CD4-positive, alpha-beta T cell treated with Interleukin-6 for 4 hours (primary cell): ENCODE measurements at places on chromosomes 2 and 18.

DNA sequence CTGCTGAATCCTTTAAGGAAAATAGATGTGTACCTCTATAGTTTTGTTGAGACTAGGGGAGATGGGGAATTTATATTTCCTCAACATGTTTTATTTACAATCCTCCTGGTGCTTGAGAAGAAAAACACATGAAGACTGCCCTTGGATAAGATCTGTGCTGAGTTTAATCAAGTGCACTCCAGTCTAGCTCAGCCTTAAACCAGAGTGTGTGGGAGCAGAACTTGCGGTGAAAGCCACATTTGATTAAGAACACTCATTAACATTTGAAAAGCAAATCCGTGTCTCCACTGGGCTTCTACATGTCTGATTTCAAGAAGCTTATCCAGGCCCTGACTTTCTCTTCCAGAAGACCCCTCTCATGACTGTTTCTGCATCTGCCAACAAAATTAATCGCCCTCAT lies 84.8 kb upstream of the ITGA6 start:
- DNase-seq: no peak

DNA sequence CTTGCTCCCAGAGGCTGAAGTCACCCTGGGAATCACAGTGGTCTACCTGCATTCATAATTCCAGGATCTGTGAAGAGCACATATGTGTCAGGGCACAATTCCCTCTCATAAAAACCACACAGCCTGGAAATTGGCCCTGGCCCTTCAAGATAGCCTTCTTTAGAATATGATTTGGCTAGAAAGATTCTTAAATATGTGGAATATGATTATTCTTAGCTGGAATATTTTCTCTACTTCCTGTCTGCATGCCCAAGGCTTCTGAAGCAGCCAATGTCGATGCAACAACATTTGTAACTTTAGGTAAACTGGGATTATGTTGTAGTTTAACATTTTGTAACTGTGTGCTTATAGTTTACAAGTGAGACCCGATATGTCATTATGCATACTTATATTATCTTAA lies 24.2 kb downstream of the ICOS start:
- no peak for DNase-seq

DNA sequence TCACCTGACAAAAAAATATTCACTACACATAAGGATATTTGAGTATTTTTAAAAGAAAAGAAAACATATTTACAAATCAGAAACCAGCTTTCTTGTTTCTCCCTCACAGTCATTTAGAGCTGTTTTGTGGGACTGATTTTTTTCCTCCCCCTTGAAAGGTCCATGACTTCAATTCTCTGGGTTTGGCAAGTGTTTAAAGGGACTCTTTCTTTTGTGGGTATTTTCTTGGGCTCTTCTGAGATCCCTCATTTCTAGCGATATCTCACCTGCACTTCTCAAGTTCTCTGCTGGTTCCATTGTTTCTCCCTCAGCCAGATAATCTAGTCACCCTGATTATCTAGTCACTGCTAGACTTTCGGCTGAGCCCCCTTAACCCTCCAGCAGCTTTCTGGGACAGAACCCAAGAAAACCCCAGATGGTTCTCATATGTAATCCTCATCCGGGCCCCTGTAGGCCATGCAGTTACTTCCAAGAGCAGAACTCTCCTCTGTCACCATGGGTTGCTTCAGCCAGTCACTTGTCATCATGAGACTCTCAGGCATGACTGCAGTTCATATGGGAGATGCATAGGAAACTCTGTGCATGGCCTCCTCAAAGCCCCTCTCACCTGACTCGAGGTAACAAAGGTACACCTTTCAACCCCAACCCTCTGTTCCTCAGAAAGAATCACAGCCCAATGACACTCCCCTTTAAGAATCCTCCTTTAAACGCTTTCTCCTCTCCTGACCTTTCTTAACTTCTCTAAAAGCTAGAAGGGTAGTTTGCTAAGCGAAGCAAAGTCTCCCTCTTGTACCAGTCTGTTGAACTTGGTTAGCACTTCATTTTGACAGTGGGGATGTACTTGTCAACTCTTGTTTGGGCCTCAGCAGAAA lies 36.7 kb upstream of the ITGA4 start:
- no peak for DNase-seq

DNA sequence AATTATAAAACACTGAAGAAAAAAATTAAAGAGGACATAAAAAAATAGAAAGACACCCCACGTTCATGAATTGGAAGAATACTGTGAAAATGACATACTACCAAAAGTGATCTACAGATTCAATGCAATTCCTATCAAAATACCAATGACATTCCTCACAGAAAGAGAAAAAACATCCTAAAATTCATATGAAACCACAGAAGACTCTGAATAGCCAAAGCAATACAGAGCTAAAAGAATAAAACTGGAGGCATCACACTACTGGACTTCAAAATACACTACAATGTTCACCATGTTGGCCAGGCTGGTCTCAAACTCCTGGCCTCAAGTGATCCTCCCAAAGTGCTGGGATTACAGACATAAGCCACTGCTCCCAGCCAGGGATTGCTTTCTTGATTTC lies 56.3 kb downstream of the TLK1 start:
- DNase-seq: no peak

DNA sequence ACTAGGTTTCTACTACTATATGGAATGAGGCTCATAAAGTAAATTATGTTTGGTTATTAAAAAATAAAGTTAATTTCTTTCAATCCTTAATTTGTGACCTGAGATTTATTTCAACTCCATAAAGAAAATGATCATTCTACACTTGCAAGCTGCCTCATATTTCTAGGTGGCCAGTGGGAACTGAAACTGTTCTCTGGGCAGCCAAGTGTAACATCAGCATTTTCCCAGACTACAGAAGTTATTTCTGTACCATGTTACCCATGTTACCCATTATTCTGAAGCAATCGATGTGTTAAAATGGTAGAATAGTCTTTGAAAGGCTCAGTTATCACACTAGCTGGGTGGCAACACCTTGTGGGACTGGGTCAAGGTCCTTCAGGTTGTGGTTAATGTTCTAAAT lies 139.3 kb upstream of the FBXO11 start:
- DNase-seq: no peak

DNA sequence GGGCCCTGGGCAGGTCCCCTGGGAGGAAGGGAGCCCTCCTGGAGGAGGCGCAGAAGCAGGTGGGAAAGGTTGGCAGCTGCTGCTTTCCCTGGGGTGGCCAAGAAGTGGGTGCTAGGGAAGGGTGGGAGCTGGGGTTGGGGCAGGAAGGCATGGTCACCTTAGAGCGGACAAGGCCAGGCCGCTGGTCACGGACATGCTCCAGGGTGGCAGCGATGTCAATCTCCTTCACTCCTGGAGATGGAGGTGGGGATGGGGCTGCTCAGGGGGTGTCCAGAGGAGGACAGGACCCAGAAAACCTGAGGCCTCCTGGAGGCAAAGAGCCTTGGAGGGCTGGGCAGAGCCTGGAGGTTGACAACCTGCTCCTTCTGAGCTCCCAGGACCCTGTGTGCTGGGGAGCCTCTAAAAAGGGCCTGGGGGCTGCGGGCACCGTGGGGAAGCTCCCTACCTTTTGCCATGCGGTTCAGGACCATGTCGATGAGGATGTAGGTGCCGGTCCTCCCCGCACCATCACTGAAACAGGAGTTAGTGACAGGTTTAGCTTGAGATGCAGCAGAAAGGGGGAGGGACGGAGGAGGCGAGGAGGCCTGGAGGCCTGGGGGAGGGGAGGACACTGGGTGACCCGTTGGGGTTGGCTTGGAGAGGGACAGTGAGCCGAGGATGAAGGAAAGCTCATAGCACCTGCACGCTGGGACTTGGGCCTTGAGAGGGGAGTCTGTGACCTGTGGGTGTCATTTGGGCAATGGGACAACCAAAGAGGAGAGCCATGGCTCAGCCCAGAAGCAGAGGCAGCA lies 11.4 kb downstream of the DNAJB2 start:
- DNase-seq: no peak
